ENCODE measurements at places on chromosomes 13 and 19.
A peak's percentile ranks its signal among the peaks of the same experiment; 100 is the strongest.

GRCh38 chr13:40215311-40215710, 451.1 kb downstream of the FOXO1 start:
- DNase-seq, result no peak

- peak; percentile 37 for DNase-seq
Observed at GRCh38 chr19:5407356-5407755, 47.9 kb upstream of the ZNRF4 start.

DNA sequence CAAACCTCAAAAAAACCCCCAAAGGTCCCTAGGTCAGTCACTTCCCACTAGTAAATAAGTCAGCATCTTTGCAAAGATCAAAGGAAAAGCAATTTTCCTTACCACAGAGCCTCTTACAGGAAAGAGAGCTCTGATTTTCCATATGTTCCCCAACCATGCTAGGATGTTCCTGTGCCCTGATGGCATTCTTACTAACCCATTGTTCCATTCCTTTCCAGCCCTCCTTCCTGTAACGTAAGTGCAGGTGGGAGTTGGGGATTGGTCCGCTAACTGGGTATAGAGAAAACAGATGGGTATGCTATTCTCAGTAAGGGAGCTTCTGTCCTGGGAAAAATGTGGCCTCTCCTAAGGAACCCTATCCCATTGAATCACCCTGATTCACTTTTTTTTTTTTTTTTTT, 14.3 kb downstream of the DPRX start:
- no peak for DNase-seq

GRCh38 chr13:99046851-99047250, 69.0 kb upstream of the DOCK9 start:
- DNase-seq, result no peak

DNA sequence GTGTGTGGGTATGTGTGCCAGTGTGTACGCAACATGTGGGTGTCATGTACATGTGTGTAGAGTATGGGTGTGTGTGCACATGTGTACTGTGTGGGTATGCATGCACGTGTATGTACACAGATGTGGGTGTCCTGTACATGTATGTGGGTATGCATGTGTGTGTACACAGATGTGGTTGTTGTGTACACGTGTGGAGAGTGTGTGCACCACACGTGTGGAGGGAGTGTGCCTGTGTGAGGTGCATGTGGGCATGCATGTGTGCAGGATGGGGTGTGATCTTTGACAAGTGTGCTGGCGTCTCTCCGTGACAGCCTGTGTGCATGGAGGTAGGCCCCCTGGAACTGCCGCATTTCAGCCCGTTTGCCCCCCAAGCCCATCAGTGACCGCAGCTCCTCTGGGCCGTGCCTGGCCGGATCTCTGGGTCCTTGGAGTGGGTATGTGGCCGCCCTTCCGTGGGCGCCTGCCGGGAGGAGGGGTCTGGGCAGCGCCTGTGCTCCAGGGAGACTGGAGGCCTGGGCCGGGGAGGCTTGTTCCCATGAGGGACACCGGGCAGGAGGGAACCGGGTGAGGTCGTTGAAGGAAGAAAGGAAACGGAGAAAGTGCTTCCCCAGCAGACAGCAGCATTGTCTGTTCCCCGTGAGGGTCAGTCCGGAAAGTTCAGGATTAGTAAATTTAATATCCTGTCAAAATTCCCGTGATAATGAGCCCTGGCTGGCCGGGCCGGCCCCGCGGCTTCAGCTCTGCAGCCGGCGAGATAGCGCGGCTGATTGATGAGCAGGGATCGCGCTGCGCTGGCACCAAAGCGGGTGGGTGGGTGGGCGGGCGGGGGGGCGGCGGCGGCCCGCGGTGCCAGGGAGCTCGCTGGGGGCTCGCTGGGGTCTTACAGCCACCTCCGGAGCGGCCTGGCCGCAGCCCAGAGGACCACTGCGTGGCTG, 91.1 kb upstream of the SOX1 start:
- no peak for DNase-seq

GRCh38 chr13:51728972-51729371, 75.0 kb downstream of the DHRS12 start:
- peak; percentile 95 for DNase-seq

- DNase-seq, result no peak
Observed at GRCh38 chr19:16652854-16653253, 7.1 kb downstream of the SMIM7 start.

DNA sequence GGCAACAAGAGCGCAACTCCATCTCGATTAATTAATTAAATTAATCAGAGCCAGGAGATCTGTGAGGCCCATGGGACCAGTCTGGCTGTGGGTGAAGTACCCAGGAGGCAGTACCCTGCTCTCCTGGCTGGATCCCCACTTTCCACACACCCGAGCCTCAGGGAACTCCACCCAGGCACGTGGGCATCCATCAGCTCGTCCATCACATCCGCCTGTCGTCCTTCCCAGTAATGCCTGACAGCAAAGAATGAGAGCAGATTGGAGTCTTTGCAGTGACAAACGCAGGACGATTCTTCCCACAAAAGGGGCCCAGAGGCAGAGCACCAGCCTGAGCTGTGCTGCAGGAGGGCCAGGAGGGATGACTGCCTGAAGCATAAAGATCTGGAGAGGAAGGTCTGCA, 35.8 kb downstream of the VSTM2B start:
- DNase-seq, result no peak

DNA sequence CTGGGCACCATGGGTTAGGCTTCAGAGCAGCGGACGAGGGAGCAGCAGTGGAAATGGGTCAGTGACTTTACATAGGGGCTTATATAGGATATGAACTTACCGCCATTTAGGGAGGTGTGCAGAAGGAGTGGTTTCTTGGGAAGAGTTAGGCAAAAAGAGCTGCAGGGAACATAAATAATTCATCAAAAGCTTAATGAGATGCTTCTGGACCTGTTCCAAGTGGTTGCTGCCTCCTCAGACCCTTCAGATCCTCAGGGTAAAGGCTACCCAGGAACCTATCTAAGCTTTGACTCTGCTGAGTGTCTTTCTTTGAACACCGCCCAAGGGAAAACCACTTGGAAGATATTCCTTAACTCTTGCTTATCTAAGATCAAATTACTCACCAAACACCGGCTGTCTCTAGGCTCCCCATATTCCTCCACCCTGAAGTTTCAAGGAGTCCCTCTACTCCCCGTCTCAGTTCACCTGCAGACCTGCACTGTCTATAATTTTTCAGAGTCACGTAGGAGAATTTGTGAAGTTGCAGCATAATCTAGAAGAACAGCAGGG, at the start of gene IGFL4:
IGFL4 (minus strand) TSS at position 51 of the 549 bp plus-strand sequence; CDS start at position 11, 40 bp downstream.
- no peak for DNase-seq

- DNase-seq, result no peak
Observed at GRCh38 chr19:29372461-29372860, 153.3 kb upstream of the VSTM2B start.

DNA sequence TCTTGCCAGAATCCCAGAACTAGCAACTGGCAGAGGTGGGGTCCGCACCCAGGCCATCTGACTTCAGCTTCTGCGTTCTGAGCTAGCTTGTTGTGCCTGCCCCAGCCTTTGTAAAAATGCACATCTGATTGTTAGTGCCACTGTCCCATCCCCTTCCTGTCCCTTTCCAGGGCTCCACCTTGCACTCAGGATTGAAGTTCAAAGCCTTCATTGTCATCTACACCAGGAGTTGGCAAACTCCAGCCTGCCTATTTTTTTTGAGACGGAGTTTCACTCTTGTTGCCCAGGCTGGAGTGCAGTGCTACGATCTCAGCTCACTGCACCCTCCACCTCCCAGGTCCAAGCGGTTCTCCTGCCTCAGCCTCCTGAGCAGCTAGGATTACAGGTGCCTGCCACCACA, 2.9 kb downstream of the THOP1 start:
- no peak for DNase-seq

GRCh38 chr13:49774376-49775005, 18.0 kb downstream of the KPNA3 start:
- no peak for DNase-seq

DNA sequence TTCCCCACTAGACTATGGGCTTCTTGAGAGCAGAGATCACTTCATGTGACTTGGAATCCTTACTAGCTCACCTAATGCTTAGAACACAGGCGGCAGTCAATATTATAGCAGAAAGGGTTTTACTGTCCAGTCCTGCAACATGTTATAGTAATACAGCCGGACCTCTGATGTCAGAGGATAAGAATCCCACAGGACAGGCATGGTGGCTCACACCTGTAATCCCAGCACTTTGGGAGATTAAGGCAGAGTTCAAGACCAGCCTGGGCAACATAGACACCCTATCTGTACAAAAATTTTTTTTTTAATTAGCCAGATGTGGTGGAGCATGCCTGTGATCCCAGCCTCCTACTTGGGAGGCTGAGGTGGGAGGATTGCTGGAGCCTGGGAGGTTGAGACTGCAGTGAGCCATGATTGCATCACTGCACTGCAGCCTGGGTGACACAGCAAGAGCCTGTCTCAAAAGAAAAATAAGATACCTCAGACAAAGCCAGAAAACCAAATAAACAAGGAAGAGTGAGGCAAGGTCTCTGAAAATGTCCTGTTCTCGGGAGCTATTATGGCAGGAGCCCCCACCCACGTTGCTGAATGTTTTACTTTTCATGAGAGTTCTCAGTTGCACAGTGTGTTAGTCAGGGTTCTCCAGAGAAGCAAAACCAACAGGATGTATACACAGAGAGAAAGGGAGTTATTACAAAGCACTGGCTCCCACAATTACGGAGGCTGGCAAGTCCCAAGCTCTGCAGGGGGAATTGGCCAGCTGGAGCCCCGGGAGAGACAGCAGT, 100.8 kb downstream of the UBL3 start:
- no peak for DNase-seq

GRCh38 chr13:29535663-29536655, 59.5 kb downstream of the SLC7A1 start:
- no peak for DNase-seq

Measured in NB4 (cell line).